Foreskin fibroblast (primary cell): ENCODE measurements at places on chromosomes 4 and X.

- no peak for DNase-seq
Observed at GRCh38 chr4:152369203-152369901, 166.5 kb downstream of the FBXW7 start.

- DNase-seq: peak; percentile 98
Observed at GRCh38 chr4:128386761-128387599, 99.4 kb upstream of the PGRMC2 start.

- no peak for DNase-seq
Observed at GRCh38 chr4:172596206-172596605, 572.4 kb upstream of the GALNT7 start.

DNA sequence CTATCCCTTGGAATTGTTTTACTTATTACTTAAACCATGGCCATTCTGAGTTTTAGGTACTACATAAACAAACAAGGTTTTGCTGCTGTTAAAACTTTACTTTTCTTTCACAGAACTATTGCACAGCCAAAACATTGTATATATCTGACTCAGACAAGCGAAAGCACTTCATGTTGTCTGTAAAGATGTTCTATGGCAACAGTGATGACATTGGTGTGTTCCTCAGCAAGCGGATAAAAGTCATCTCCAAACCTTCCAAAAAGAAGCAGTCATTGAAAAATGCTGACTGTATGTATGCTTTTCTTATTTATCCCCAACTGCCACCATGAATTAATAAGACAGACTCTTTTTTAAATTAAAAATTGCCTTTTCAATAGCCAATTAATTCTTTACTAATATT lies 69.8 kb downstream of the CCKAR start:
- no peak for DNase-seq

DNA sequence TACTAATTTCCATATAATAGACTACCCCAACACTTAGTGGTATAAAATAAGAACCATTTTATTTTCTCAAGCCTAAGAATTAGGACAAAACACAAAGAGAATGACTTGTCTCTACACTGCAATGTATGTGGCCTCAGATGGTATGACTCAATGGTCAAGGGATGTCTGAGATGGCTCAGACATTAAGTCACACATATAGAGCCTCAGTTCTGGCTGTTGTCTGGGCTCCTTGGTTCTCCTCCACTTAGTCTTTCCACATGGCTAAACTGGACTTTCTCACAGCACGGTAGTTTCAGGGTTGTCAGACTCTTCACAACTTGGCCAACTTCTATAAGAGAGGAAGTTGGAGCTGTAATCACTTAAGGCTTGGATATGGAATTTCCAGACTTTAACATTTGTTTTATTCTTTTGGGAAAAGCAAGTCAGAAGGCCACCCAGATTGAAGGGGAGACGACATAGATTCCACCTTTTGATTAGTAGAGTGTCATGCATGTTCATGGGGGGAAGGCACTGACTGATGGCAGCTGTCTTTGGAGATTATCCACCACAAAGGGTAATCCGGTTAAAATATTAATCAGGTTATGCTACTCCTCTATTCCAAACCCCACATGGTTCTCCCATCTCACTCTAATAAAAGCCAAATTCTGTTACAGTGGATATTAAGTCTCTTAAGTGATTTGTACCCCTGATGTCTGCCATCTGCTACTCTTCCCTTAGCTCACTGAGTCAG lies 9.4 kb downstream of the IL15 start:
- DNase-seq: peak; percentile 91

DNA sequence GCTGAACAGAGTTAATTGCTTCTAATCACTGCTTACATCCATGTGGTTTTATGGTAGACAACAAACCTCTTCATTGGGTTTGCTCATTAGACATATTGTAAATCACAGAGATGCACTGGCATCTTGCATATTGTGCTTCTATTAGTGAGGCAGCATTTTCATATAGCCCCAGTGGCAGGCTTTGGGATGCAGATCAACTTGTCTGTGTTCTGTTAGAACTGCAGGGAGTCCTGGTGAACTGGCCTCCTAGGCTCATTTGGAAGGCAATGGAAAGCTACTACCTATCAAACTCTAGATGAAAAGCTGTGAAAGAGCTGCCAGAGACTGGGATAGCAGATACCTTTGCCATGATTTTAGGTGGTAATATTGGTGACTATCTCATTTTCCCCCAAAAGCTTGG lies 108.8 kb downstream of the NAA11 start:
- DNase-seq: no peak

- no peak for DNase-seq
Observed at GRCh38 chr4:5366421-5366820, 315.1 kb downstream of the STK32B start.

DNA sequence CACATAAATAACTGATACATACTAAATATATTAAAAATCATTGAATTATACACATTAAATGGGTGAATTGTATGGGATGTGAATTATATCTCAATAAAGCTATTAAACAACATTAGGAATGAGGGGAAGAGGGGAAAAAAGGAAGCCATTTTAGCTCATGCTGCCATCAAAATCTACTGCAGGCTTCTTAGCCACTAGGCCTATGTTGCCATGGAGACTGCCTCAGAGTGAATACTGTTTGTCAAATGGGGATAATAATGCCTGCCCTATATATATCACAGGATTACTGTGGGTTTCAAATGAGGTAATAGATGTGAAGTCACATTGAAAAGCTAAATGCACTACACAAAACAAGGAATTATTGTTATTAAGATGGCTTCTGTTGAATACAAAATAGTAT lies 21.2 kb downstream of the TMEM255A start:
- no peak for DNase-seq

DNA sequence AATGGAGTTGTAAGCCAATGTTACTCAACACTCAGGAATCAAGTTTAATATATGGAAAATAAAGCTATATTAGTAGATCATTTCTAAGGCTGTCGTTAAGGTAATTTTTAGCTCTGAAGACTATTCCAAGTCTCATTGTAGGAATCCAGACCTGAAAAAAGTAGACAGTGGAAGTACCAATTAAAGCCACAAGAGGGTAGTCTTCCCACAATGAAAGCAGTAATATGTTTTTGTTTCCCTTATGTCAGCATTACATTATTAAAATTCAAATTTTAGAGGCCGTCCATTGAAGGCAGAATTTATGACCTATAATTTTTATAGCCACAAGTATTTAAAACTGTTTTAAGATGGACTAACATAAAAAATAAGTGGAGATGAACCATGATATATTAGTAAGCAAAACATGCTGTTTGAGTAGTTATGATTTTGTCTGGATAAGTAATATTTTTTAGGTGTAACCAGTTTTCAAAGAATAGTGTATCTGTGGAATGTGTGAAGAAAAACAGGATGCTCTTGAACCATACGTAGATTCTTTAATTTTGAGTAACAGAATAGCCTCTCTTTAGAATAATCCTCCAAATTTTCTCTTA lies 372.6 kb upstream of the TECRL start:
- no peak for DNase-seq

DNA sequence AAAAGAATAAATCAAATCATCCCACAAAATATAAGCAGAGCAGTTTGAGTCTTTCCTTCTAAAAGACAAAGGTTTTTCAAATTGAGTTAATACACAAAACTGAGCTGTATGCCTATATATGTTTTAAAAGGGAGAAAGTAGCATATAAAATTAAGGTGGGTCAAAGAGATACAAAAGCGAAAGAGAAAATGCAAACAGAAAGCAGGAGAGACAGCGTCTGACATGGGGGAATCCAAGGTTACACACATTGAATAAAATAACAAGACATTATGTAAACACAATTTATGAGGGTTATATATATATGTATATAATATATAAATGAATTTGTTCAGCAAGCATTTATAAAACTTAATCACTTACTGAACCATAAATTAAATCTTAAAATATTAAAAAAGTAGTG lies 276.1 kb upstream of the LCORL start:
- no peak for DNase-seq

GRCh38 chr4:43360296-43360695 lies 467.8 kb downstream of the GRXCR1 start:
- no peak for DNase-seq

- no peak for DNase-seq
Observed at GRCh38 chr4:40702800-40703151, 47.0 kb upstream of the NSUN7 start.
